ENCODE measurements at places on chromosomes 12 and 14.
A peak's percentile ranks its signal among the peaks of the same experiment; 100 is the strongest.

- DNase-seq, result no peak
Measured at GRCh38 chr14:21042918-21043317, 756 bp downstream of the RNASE7 start.

- DNase-seq, result no peak
Measured at GRCh38 chr12:132272711-132273110, 56.7 kb downstream of the GALNT9 start.

- no peak for DNase-seq
Measured at GRCh38 chr14:104571246-104571645, 8.3 kb upstream of the C14orf180 start.

DNA sequence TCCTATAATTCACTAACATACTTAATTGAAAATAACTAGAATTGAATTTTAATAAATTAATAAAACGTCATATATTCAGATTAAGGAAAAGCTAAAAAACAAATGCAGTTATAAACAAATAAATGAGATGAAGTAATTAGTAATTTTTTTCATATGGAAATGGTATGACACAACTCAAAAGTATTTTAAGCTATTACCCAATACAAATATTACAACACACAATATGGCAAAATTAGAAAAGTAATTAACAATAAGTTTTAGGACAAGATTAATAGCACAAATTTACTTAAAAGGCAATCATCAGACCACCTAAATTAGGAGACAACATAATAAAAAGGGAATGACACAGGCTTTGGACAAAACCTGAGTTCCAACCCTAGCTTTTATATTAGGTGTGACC is 81.7 kb downstream of the EEA1 start:
- no peak for DNase-seq

DNA sequence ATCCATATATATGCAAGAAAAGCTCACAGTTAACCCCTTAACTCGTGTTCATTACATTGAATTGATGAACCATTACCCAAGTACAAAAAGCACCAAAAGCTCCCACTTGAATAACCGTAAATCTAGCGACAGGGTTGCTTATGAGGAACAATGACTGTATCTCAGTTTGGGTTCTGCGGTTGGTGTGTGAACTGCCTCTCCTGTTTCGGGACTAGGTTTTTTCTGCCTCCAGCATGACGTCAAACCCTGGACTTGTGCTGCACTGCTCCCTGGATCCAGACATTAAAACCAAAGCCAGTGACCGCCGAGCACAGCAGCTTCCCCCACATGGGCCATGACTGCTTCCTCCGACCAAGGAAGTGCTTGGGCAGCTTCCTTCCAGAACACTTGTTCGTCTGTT is 77.7 kb downstream of the SETD3 start:
- DNase-seq, result no peak

- DNase-seq, result no peak
Measured at GRCh38 chr14:88085736-88086135, 80.8 kb downstream of the GPR65 start.

DNA sequence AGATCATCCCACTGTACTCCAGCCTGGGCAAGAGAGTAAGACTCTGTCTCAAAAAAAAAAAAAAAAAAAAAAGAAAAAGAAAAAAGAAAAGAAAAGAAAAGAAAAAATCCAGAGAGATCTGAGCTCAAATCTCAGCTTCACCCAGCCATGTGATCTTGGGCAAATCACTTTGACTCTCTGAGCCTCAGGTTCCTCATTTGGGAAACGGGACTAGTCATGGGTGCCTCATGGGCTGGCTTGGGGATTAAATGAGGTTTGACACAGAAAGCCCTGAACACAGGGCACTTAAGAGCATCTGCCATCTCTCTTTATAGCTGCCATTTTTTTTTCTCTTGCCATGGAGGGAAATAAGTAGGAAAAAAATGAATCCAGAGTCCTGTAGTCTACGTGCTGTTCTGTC is 86.2 kb upstream of the MYL2 start:
- DNase-seq, result no peak

DNA sequence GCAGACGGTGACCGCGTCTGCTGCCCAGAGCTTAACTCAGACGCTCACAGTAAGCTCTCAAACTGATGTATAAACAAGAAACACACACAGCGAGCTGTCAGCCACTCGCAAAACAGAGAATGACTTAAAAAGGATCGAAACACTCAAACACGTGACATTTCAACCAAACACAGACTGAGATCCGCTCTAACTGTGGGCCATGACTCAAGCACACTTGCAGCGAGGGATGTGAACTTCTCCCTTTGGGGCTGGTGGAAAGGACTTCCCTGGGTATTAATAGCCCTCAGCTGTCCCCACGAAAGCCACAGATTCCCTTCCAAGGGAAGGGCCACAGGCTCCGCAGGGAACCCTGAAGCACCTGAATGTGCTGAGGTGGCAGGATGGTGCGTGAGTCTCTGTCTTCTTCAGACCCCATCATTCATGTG is 29.1 kb downstream of the CCDC88C start:
- no peak for DNase-seq

DNA sequence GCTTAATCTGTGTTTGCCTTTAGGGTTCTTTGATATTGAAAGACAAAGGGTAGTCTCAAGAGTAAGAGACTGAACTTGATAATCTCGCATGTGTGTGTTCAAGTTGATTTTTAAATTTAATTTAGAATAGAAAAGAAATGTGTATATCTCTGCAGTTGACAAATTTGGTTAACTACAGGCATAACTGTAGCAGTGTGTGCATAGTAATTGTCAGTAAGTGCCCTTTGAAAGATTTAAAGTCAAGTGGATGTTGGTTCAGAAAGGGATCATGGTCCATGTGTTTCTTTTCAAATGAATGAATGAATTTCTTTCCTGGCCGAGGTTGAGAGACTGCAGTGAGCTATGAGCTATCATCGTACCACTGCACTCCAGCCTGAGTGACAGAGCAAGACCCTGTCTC is 49.9 kb upstream of the DYRK2 start:
- no peak for DNase-seq

DNA sequence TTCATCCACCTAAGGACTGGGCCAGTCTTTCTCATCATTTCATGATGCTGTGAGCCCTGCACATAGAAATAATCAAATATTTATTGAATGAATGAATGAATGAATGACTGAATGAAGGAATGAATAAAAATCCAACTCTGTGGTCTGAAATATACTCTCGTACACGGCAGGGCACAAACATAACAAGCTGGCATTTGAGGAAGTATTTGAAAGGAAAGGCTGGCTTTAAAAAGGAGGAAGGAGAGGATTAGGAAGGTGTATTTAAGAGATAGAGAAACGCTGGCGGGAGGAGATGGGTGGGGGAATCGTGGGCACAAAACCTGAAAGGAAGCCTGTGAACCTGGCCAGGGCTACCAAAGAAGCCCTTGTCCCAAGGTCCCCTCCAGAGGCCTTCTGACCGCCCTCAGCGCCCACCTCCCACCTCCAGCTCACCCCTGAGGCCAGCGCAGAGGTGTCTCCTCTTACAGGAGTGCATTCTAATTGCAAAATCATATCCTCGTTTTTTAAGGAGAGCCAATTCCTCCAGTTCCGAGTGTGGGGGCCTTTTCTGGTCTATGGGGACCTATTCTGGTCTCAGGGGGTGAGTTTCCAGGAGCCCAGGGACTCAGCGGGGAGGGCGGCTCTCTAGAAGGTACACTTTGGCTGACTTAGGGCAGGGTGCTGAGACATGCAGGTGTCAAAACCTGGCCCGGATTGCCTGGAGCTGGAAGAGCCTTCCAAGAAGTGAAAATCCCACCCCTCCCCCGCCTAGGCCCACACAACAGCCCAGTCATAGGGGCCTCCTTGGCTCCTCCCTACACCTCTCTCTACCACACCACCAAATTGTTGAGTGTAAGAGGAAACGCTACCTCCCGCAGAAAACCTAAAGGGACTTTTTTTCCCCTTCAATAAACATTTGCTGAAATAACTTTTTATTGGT is 8.7 kb upstream of the JDP2 start:
- no peak for DNase-seq

- no peak for DNase-seq
Measured at GRCh38 chr12:124814741-124815613, 48.7 kb downstream of the SCARB1 start.

GRCh38 chr12:20148241-20148640 is 220.1 kb upstream of the PDE3A start:
- DNase-seq, result no peak

GRCh38 chr12:27276275-27276674 is 32.2 kb downstream of the STK38L start:
- no peak for DNase-seq

DNA sequence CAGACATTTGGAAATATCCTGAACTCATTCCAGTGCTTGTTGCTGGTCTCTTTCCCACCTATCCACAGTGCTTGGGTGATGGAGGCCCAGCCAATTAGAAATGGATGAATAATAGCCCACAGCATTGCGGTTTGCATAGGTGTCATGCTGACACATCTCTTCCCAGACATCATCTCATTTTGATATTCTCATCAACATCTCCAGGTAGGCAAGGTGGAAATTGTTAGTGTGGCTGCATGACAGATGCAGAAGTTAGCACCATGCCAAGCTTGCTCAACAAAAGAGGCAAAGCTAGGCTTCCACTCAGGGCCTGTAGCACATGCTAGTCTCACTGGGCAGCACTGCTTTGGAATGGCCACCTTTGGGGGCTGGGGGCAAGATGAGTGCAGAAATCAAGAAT is 1118.9 kb downstream of the VRK1 start:
- no peak for DNase-seq

DNA sequence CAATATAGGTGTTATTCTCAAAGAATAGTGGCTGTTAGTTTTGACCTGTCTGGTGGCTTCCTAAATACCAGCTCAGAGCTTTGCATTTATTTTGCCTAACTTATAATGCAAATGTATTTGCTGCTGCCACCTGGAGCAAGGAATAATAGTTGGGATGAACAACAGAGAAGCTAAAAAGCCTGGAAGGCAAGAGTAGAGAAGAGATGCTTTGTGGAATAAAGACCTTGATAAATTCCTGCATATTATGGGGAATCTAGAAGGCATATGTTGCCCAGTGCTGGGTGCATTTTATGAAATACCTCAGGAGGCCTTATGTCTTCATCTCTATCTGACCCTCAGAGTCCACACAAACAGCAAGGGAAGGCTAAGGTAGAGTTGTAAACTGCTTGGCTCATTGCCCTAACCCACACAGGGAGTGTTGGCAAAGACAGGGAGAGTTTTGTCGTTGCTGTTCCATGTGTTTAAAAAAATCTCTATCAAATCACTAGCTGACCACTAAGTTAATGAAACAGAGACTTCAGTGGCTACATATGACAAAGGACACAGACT is 53.7 kb upstream of the SCAF11 start:
- DNase-seq, result no peak

GRCh38 chr14:102645746-102646440 is 53.4 kb downstream of the RCOR1 start:
- peak; percentile 10 for DNase-seq

GRCh38 chr12:22350886-22351285 is 16.4 kb upstream of the ST8SIA1 start:
- DNase-seq, result no peak

DNA sequence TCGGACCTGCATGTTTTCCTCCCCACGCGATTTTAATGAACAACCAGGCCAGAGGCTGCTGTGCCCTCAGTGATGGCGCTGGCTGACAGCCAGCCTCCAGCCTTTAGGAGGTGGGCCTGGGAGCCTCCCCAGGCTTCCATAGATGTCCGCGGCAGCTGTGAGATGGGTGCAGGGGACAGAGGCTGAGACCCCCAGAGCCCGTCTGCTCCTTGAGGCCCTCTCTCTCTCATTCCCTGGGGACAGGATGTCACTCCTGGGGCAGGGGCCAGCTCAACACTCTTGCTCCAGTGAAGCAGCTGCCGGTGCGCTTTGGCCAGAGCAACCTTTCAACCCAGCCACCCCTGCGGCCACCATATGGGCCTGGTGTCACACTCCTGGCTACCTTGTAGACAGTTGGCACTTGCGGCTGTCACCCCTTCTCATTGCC is 24.8 kb downstream of the MVK start:
- DNase-seq, result no peak

GRCh38 chr12:26091822-26092221 is 33.0 kb downstream of the BHLHE41 start:
- no peak for DNase-seq

- DNase-seq, result no peak
Measured at GRCh38 chr12:79514730-79515529, 175.8 kb downstream of the PAWR start.

- DNase-seq, result peak; percentile 37
Measured at GRCh38 chr12:58171914-58172313, 230.5 kb downstream of the ATP23 start.

GRCh38 chr14:100348784-100349685 is 25.9 kb downstream of the SLC25A47 start:
- DNase-seq, result no peak

GRCh38 chr14:102280376-102280962 is 24.5 kb downstream of the MOK start:
- DNase-seq, result peak; percentile 98

DNA sequence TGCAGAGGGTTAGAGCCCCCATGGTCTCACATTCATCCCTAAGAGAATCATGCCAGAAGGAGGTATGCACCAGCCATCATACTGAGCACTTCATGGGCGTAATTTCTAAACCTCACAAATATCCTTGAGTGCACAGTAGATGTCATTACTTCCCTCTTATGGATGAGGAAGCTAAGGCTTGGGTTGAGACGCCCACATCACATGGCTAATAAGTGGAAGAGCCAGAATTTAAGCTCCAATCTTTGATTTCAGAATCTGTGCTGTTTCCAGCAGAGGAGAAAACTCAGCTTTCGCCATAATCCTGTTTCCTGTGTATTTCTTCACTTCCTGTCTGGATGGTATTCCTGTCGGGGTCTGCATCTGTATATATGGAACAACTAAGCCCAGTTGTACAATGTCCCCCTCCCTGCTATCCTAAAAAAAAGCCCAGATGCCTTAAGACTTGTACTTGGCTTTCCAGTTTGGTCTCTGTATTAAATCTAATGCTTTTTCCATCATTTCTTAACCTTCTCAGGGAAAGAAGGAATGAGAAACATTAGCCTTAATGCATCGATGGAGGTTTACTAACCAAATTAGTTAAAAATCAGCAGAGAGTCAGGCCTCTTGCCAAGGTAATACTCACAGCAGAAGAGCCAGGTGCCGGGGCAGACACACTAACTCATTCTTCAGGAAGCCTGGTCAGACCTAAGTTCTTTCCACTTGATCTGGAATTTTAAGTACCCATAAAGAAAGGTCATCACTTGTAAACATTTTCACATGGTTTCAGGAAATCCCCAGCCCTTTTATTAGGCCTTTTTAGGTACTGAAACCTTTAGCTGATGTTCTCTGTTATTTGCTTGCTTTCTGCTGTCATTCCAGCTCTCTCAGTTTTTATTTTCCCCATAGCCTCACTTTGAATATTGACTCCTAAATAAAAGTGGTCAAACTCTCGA is 5.3 kb downstream of the ISCU start:
- no peak for DNase-seq

- no peak for DNase-seq
Measured at GRCh38 chr14:77212097-77212870, 30.7 kb downstream of the TMEM63C start.

- no peak for DNase-seq
Measured at GRCh38 chr12:25651931-25652330, 98.8 kb upstream of the LMNTD1 start.

DNA sequence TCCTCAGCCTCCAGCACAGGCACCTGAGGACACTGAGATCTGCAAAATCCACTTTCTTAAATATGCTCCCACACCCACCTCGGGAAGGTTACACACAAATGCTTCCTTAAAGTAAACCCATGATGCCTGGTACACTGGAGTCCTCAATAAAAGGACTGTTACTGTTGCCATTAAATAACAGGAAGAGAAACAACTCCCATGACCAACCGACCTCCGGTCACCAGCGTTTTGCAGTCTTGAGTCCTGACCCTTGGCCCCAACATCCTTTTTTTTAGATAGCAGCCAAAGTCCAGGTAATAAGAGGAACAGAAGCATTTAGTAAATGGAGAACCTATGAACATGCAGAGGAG is 42.4 kb downstream of the ITPK1 start:
- DNase-seq, result no peak
